Umbilical cord (tissue), 2 donors: ENCODE measurements at places on chromosomes 2 and 18. TPM values are rescaled to one million over a fixed set of nuclear protein-coding genes. Genes with fewer than 3 reads are reported as not detected.

GRCh38 chr2:96959406-96960110 is 26.8 kb downstream of the FAM178B start:
- no peak for DNase-seq

- no peak for DNase-seq
These were observed 13.4 kb downstream of the ITGA6 start for GRCh38 chr2:172440795-172441194.

- DNase-seq = peak; percentile 63
These were observed 1.3 kb downstream of the DUSP28 start for GRCh38 chr2:240561325-240561971.

DNA sequence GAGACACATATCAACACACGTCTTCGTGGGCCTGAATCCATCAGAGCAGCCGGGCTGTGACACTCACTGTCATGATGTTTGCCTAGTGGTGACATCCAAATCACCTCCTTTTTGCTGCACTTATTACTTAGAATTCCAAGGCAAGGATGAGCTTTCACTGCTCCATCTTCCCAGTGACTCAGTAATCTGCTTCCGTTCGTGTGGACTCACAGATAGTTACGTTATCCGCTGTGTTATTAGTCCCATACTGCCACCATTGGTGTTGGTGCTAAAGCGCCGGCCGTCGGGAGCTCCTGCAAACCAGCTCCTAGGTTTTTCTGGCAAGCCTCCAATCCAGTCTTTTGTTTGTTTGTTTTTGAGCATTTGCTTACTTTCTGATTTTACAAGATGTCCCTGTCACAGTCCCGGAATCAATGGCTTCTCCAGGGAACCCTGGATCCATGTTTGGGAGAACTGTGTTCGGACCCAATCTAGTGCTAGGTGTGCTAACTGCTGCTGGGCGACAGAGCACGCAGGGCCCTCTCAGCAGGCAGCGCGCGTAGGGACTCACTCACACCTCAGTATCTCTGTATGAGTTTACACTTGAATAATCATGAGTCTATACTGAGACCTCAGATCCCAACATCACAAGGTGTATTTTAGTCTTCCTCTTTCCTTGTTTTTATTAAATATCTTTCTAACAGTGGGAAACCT is 42.6 kb downstream of the HDAC4 start:
- DNase-seq = no peak

DNA sequence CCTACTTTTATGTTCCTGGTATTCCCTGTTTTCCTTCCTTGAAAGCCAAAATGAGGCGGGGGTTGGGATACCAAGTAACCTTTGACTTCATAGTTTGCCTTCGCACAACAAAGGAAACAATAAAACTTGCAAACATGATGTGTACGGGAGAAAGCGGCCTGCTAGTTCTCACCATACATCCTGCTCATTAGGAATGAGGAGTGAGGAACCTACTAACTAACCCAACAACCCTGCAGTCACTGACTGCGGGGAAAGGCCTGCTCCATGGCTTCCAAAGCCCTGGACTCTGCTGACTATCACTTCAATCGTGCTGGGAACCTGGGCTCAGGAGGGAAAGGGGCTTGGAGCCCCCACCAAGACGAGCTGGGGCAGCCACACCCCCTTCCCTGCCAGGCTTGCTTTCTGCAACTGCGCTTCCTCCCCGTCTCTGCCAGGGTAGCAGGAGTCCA is 24.2 kb downstream of the RPL31 start:
- no peak for DNase-seq

DNA sequence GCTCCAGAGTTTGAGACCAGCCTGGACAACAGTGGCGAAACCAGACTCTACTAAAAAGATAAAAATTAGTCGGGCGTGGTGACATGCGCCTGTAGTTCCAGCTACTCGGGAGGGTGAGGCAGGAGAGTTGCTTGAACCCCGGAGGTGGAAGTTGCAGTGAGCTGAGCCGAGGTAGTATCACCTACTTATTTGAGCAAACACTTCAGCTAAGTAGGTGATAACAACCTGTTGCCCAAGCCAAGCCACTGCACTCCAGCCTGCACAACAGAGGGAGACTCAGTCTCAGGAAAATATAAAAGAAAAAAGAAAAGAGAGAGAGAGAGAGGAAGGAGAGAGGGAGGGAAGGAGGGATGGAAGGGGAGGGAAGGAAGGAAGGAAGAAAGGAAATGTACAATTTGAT is 21.3 kb downstream of the FER1L5 start:
- no peak for DNase-seq

GRCh38 chr18:596288-596881 is 403 bp upstream of the CLUL1 start:
- DNase-seq = no peak

The POTEC gene
- 0.72 TPM for total RNA-seq

The DES gene
- total RNA-seq = 2,247 TPM

The MEMO1 gene
- 19.5 TPM for total RNA-seq
